K562 (cell line): ENCODE measurements at places on chromosomes 1 and 21. TPM values are rescaled to one million over a fixed set of nuclear protein-coding genes. Genes with fewer than 3 reads are reported as not detected.

The SIK1 gene
- 4.3 TPM in 2 replicates for total RNA-seq

The RIPPLY3 gene
- not detected in 2 replicates for total RNA-seq

The AIM2 gene
- 0.22 TPM in 1 of 2 replicates, not detected in the other for total RNA-seq

The FAM3B gene
- not detected in 2 replicates for total RNA-seq

The SELENBP1 gene
- 41.9 and 42.9 TPM in 2 replicates for total RNA-seq

The NHLH1 gene
- total RNA-seq: 0.78 and 0.84 TPM in 2 replicates

The KIF26B gene
- total RNA-seq: 0.02 and 0.07 TPM in 2 replicates

The SGIP1 gene
- total RNA-seq: 0.07 and 0.22 TPM in 2 replicates

The HSPB7 gene
- total RNA-seq: 0.09 TPM in 1 of 2 replicates, not detected in the other

The CTH gene
- total RNA-seq: 26.1 and 30.9 TPM in 2 replicates

The PIGV gene
- total RNA-seq: 11.2 and 14.7 TPM in 2 replicates

The CAPN8 gene
- total RNA-seq: not detected in 2 replicates

The CDC42BPA gene
- total RNA-seq: 49.8 and 54.9 TPM in 2 replicates

The GPATCH3 gene
- total RNA-seq: 22.5 and 23.0 TPM in 2 replicates

The S100A14 gene
- 0.24 and 0.25 TPM in 2 replicates for total RNA-seq

The COP1 gene
- total RNA-seq: 53.8 and 58.6 TPM in 2 replicates

The SPRR4 gene
- total RNA-seq: not detected in 2 replicates

The SNIP1 gene
- 23.7 and 25.8 TPM in 2 replicates for total RNA-seq

The SFN gene
- total RNA-seq: 3.1 and 3.7 TPM in 2 replicates

The TRIM67 gene
- total RNA-seq: 0.36 and 0.60 TPM in 2 replicates

The LRRC53 gene
- total RNA-seq: not detected in 2 replicates

The ERG gene
- total RNA-seq: not detected in 2 replicates

The MTARC1 gene
- 0.11 TPM in 1 of 2 replicates, not detected in the other for total RNA-seq

The FABP3 gene
- not detected in 2 replicates for total RNA-seq
